ENCODE measurements at places on chromosomes 5 and 9. TPM values are rescaled to one million over a fixed set of nuclear protein-coding genes. Genes with fewer than 3 reads are reported as not detected.

Gene MUSK
- polyA plus RNA-seq: not detected

Gene OR2S2
- polyA plus RNA-seq: not detected

Gene TMC1
- not detected for polyA plus RNA-seq

Gene ZDHHC11
- 1.4 TPM for polyA plus RNA-seq

Gene INSL6
- not detected for polyA plus RNA-seq

Gene SLC24A2
- 0.09 TPM for polyA plus RNA-seq

Gene NRG2
- not detected for polyA plus RNA-seq

Gene SET
- 622 TPM for polyA plus RNA-seq

Gene PCDHB12
- not detected for polyA plus RNA-seq

Gene CER1
- polyA plus RNA-seq: not detected

Gene FOXD4L5
- not detected for polyA plus RNA-seq

Gene SAXO1
- polyA plus RNA-seq: not detected

Gene TMEM252
- polyA plus RNA-seq: not detected

Gene PRRX2
- not detected for polyA plus RNA-seq

Gene UIMC1
- polyA plus RNA-seq: 34.0 TPM

Gene FBP1
- not detected for polyA plus RNA-seq

Gene SERF1B
- polyA plus RNA-seq: 32.5 TPM

Gene ESM1
- polyA plus RNA-seq: not detected

Gene FGF1
- polyA plus RNA-seq: not detected

Gene PDE8B
- not detected for polyA plus RNA-seq

Gene ANKRD20A1
- 2.5 TPM for polyA plus RNA-seq

Gene PCDHB7
- polyA plus RNA-seq: not detected

Gene PCDHGA6
- 0.24 TPM for polyA plus RNA-seq

Gene MINAR2
- polyA plus RNA-seq: not detected

Gene NMUR2
- not detected for polyA plus RNA-seq

Gene TEK
- polyA plus RNA-seq: 0.07 TPM

Gene CDHR2
- polyA plus RNA-seq: 0.03 TPM

Measured in K562 (cell line).